Inflammatory macrophage treated with lipopolysaccharide for 4 hours (primary cell): ENCODE measurements at places on chromosomes 2 and 18.

DNA sequence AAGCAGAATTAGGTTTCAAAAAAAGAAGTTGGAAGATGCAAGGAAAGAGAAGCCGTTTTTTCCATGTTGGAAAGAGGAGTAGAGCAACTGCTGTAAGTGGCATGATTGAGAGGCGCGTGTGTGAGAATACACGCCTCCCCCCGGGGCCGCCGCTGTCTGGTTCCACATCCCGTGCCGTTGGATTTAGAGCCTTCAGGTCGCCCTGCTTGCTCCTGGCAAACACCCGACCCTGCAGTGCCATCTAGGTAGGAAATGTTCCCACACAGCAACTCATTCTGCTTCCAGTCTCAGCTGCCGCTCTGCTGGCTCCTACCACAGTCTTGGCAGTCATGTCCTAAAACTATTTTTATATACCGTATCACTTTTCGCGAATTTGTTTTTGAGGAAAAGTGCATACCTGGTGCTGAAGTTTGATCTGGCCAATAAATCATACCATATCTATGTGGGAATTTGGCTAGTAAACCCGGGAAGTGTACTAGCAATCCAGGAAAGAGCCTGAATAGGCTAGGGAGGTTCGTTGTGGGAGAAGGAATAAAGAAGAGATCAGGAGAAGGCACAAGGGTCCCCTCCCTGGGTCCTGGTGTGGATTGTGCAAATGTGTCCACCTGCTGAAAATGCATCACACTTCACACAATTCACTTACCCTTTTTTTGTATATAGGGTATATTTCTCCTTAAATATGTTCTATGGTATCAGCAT, 372.7 kb downstream of the FBXO15 start:
- no peak for DNase-seq

- peak; percentile 56 for DNase-seq
Observed at GRCh38 chr2:159797543-159798375, at the start of gene CD302. Gene CD302, minus strand, starts transcription at chr2:159798208. Its CDS starts 10 bp downstream, at chr2:159798198.

GRCh38 chr2:101478181-101479001, 3.5 kb upstream of the RFX8 start:
- DNase-seq = no peak

GRCh38 chr18:76149734-76150133, 345.3 kb downstream of the ZNF516 start:
- no peak for DNase-seq

DNA sequence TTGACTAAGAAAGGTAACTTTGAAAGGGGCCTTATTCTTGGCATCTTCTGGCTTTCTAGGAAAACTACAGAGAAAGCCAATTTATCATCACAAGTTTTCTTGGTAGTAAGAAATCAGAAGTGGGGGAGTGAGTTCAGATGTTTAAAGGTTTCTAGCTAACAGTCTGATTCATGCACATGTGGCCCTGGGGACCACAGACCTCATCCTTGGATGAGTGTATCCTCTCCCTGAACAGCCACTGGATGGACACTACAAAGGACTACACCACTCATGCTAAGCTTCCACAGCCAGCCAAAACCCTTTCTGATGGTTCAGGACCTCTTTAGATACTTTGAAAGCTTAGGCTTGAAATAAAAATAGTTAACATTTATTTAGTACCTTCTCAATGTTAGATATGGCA, 218.3 kb upstream of the STK17B start:
- DNase-seq = no peak

DNA sequence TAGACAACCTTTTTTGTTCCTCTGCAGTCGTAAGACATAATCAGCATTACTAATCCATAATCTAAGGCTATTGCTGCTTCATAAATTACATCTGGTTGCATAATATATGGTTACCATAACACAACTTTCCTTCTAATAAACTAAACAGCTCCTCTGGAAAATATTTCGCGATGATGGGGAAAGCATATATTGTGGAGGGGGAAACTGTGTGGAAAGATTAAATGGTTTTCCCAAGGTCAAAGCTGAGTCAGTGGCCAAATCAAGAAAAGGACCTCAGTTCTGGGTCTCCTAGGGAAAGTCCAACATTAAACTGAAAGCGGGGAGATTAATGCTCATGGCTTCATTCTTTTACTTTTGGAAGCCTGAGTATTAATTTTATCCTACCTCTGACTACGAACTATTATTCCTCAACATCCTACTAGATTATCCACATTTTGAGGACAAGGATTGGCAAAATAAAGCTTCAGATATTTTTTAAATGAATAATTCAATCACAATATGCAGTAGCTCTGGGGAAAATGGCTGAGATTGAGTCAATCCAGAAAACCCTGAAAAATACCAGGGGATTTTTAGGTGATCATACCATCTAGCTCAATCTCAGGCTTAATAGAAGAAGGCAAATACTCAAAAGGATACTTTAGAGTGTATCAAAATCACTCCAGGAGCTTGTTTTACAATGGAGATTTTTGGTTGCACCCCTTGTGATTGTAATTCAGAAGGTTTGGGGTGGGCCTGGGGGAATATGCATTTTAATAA, 33.8 kb upstream of the STK17B start:
- DNase-seq = peak; percentile 92

- peak; percentile 34 for DNase-seq
Observed at GRCh38 chr2:191693778-191694177, 15.8 kb downstream of the NABP1 start.

GRCh38 chr2:109238580-109238979, 109.6 kb downstream of the SH3RF3 start:
- peak; percentile 97 for DNase-seq

GRCh38 chr2:55355451-55355850, 64.2 kb downstream of the CCDC88A start:
- no peak for DNase-seq
